GM23338 (cell line): ENCODE measurements at places on chromosomes 7 and 10. TPM values are rescaled to one million over a fixed set of nuclear protein-coding genes. Genes with fewer than 3 reads are reported as not detected.

Gene PHYHIPL
- 0.24 and 2.1 TPM in 2 replicates for total RNA-seq

Gene SEMA4G
- total RNA-seq = 7.3 and 8.5 TPM in 2 replicates

Gene GAD2
- 0.56 and 5.6 TPM in 2 replicates for total RNA-seq

Gene ITGA8
- not detected in 2 replicates for total RNA-seq

Gene PRLHR
- 0.24 TPM in 1 of 2 replicates, not detected in the other for total RNA-seq

Gene NODAL
- 28.4 and 29.9 TPM in 2 replicates for total RNA-seq

Gene CLRN3
- not detected in 2 replicates for total RNA-seq

Gene MKRN1
- total RNA-seq = 86.8 and 102 TPM in 2 replicates

Gene PLXDC2
- 18.8 and 19.4 TPM in 2 replicates for total RNA-seq

Gene NDUFB8
- 131 and 133 TPM in 2 replicates for total RNA-seq

Gene GIMAP2
- not detected in 2 replicates for total RNA-seq

Gene VPS37D
- total RNA-seq = 5.6 and 7.0 TPM in 2 replicates

Gene GOLGA7B
- total RNA-seq = 0.14 and 0.16 TPM in 2 replicates

Gene GPR146
- total RNA-seq = 0.16 and 0.28 TPM in 2 replicates

Gene ACHE
- 1.5 and 3.7 TPM in 2 replicates for total RNA-seq

Gene PAPOLB
- 0.27 and 0.42 TPM in 2 replicates for total RNA-seq

Gene TUBB8
- 1.1 and 1.4 TPM in 2 replicates for total RNA-seq

Gene ABCB1
- 0.80 and 1.2 TPM in 2 replicates for total RNA-seq

Gene CABCOCO1
- total RNA-seq = not detected in 2 replicates

Gene KIAA1217
- 9.1 and 17.7 TPM in 2 replicates for total RNA-seq

Gene KBTBD2
- total RNA-seq = 33.9 and 34.9 TPM in 2 replicates

Gene AGBL3
- 3.2 and 4.5 TPM in 2 replicates for total RNA-seq

Gene RET
- 6.7 and 9.8 TPM in 2 replicates for total RNA-seq

Gene PPP3CB
- total RNA-seq = 38.5 and 42.9 TPM in 2 replicates

Gene GDF2
- not detected in 2 replicates for total RNA-seq

Gene NUDT1
- total RNA-seq = 54.5 and 66.8 TPM in 2 replicates

Gene PURB
- 25.9 and 27.1 TPM in 2 replicates for total RNA-seq

Gene ATP5F1C
- 332 and 339 TPM in 2 replicates for total RNA-seq

Gene STEAP1
- 14.7 and 17.1 TPM in 2 replicates for total RNA-seq

Gene TMEM176A
- not detected in 2 replicates for total RNA-seq

Gene NANOS1
- 2.9 and 7.8 TPM in 2 replicates for total RNA-seq

Gene CELF2
- 22.5 and 22.9 TPM in 2 replicates for total RNA-seq

Gene AUTS2
- total RNA-seq = 57.1 and 91.0 TPM in 2 replicates

Gene ADAM12
- 0.16 and 0.87 TPM in 2 replicates for total RNA-seq

Gene CPEB3
- total RNA-seq = 1.6 and 1.9 TPM in 2 replicates

Gene CALHM3
- total RNA-seq = 0.14 TPM in 1 of 2 replicates, not detected in the other

Gene AOAH
- not detected in 2 replicates for total RNA-seq

Gene PARD3
- 41.7 and 51.4 TPM in 2 replicates for total RNA-seq

Gene LMTK2
- total RNA-seq = 26.8 and 30.8 TPM in 2 replicates

Gene STRA8
- not detected in 2 replicates for total RNA-seq

Gene MRLN
- total RNA-seq = not detected in 2 replicates

Gene TAS2R39
- 0.21 TPM in 1 of 2 replicates, not detected in the other for total RNA-seq

Gene MEOX2
- total RNA-seq = 1.2 and 2.1 TPM in 2 replicates

Gene UPP1
- total RNA-seq = 22.7 and 28.6 TPM in 2 replicates

Gene STRIP2
- 7.4 and 10.6 TPM in 2 replicates for total RNA-seq

Gene NKX2-3
- total RNA-seq = not detected in 2 replicates

Gene POLR2J2
- 0.50 and 3.8 TPM in 2 replicates for total RNA-seq

Gene OR2A42
- total RNA-seq = 0.27 and 0.28 TPM in 2 replicates

Gene EPHA1
- 119 and 154 TPM in 2 replicates for total RNA-seq

Gene GRIFIN
- not detected in 2 replicates for total RNA-seq
